ENCODE measurements at places on chromosomes 5 and 9. TPM values are rescaled to one million over a fixed set of nuclear protein-coding genes. Genes with fewer than 3 reads are reported as not detected.

- no peak for DNase-seq
Measured at GRCh38 chr5:169691471-169691870, 54.4 kb downstream of the DOCK2 start.

DNA sequence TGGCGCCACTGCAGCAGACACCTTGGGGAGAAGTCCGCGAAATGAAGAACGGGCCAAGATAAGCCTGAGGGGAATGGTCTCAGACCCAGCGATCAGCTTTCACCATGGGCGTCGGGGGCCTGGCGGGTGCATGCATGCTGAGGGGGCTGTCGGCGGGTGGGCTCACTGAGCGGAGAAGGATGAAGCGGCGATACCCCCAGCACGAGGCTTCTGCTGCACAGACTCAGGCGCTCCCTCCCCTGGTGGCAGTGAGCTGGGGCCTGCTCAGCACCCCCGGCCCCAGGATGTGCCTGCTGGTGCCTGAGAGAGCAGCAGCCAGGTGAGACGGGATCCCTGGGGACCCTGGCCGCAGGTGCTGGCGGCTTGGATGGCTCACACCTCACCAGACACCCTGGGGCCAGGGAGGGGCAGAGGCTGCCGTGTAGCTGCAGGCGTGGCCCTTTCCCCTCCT is 31.2 kb downstream of the CEP72 start:
- no peak for DNase-seq

- DNase-seq: no peak
Measured at GRCh38 chr5:171688696-171689495, 96.7 kb upstream of the SMIM23 start.

GRCh38 chr5:133358271-133358670 is 254.1 kb downstream of the FSTL4 start:
- no peak for DNase-seq

DNA sequence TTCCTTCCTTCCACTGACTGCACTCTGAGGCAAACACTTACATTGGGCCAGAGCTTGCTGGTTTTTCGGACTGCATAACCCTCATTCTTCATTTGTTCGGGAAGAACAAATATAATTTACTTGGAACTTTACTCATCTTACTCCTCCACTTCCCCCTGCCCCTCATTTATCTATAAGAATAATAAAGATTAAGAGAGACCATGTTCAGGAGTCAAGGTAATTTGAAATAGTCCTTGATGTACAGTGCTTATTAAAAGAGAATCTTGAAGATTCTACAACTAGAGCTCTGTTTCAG is 65.6 kb downstream of the BASP1 start:
- DNase-seq: no peak

Gene CENPK
- 18.3 TPM for polyA plus RNA-seq

All from spinal cord (tissue), 10 donors.